T47D (cell line): ENCODE measurements at places on chromosomes 2 and 18.
A peak's percentile ranks its signal among the peaks of the same experiment; 100 is the strongest.

DNA sequence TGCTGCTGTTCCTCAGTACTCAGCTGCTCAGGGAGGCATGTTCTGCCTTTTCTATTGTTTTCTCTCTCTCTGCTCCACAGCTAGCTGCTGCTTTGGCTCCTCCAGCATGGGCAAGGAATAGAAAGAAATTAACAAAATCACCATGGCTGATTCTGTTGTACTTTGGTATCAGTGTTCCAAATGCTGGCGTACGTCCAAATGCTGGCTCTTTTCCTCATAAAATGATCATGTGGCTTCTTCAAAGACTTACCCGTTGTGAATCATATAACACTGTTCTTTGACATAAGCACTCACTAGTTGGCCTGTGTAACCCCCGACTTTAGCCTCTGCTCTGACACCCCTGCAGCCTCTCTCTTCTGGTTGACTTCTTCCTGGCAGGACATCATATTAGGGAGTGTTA is 547.6 kb downstream of the CPS1 start:
- DNase-seq = no peak

DNA sequence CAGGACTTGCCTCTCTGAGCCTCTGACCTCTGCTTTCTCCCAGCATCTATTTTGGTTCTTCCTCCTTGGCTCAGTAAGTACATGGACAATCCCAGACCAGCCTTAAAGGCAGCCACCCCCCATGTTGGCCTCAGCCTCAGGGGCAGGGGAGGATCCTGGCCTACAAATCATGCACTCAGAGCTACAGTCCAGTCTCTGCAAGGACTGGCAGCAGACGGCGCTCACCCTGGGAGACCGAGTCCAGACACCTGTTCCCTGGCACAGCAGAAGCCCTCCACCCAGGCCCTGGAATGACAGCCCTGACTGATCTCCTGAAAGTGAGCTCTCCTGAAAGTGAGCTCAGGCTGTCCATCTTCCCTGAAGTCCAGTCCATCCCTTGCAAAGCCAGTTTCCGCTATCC is 25.7 kb upstream of the PTPN4 start:
- DNase-seq = no peak

DNA sequence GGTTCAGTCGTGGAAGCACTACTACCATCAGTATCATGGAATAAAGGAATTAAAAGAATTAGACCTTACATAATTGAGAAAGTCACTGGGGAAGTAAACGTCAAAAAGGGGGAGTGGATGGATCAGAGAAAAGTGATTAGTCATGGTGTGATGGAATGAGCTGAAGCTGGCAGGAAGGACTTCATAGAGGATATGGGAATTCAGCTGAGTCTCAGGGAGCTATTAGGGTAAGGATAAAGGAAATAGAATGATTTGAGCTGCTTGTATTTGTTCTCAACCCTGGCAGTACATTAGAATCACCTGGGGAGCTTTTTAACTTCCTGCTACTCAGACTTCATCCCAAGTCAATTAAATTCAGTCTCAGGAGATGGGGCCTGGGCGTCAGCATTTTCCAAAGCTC is 53.4 kb upstream of the SETBP1 start:
- DNase-seq = no peak

GRCh38 chr2:63049970-63050333 is 678 bp upstream of the OTX1 start:
- no peak for DNase-seq

DNA sequence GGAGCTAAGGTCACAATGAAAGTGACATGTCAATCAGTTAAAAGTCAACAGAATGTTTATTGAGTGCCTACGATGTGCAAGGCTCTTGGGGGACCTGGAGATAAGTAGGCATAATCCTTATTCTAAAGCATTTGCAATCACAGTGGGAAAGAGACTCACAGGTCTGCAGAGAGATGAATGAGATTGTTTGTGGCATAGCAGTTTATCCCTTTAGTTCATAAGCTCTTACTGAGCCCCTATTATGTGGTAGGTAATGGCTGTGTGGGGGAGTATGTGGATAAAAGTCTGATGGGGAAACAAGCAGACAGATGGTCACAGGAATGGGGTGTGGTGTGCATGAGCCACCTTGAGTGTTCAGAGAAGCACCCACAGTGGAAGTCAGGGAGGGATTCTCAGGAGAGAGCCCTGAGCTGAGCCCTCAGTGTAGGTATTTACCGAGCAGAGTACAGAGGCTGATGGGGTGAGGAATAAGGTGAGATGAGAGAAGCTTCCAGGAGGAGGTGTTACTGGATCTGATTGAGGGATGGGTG is 48.1 kb downstream of the EMILIN2 start:
- DNase-seq = no peak

- no peak for DNase-seq
Observed at GRCh38 chr2:26614216-26615138, 26.7 kb downstream of the CIB4 start.

DNA sequence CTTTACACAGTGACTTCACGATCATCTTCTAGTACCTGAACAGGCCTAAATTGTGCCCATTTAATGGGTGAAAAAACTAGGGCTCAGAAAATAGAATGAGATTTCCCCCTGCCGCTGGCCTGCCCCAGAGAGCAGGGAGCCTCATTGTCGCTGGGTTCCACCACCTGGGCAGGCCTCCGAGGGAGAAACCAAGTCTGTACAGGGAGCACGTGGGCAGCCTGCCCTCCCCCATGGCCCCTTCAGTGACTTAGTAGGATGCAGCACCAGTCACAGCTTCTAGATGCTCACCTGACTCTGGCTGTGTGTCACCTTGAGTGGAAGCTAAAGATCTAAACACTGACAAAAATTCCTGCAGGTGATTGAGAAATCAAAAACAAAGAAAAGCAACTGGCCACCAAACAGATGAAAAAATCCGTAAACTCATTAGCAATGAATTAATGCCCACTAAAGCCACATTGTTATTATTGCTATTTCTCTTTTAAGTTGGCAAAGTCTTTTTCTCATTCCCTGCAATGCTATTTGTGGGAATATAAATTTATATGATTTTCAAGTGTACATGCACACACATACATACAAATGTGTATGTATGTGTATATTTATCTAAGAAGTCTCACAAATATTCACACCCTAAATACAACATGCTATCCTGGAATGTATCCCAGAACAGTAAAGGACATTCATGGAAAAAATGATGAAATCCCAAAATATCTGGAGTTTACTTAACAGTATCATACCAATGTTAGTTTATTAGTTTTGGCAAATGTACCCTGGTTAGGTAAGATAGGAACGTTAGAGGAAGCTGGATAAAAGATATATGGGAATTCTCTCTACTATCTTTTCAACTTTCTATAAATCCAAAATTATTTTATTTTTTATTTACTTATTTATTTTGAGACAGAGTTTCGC is 18.7 kb upstream of the ASPRV1 start:
- DNase-seq = no peak

DNA sequence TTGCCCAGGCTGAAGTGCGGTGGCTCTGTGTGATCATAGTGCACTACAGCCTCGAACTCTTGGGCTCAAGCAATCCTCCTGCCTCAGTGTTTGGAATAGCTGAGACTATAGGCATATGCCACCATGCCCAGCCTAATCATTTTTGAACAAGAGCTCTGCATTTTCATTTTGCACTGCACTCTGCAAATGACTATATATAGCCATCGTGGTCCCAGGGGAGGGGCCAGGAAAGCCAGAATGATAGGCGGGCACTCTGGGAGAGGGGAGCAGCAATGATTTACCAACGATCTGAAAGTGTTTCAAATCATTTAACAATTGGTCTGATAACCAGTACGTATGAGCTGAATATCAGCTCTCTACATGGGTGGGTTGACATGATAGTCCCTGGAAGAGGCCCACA is 22.3 kb upstream of the ST3GAL5 start:
- no peak for DNase-seq

GRCh38 chr2:134462275-134462674 is 208.4 kb downstream of the MGAT5 start:
- DNase-seq = no peak

DNA sequence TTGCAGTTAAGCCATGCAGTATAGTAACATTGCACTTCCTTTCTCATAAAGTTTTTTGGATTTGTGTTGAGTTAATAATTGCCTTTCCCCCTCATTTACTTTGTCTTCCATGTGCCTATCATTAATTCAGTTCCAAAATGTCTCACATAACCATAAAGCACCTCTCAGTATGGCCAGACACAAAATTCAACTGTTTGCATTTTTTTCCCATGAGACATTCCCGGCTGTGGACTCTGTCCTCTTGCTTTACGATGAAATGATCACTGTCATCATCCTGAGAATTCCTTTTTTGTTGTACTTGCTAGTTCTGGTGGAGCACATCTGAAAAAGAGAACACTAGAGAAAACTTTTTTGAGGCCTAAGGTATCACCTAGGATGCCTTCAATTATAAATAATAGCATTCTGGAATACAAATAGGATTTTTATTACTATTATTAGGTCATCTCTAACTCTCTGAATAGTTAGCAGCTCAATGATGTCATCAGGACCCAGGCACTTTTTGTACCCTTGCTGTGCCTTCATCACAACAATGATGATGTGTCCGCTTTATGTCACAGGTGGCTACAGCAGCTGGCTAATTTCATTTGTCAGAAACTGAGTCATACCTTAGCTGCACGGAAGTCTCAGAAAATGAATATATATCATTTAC is 8.5 kb upstream of the ATP8B1 start:
- no peak for DNase-seq

DNA sequence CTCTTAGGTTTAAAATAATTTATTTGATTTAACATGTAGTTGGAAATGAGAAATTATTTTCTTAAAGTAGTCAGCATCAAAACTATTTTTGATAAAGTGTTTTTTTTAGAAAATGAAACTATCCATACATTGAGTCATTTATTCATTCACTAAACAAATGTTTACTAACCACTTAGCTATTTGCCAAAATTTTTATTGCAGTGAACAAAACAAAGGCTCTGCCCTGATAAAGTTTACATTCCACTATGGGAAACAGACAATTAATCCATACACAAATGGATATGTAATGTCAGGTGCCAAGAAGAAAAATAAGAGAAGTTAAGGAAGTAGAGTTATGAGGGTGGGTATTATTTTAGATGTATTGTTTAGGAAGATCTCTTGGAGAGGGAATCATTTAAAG is 19.1 kb upstream of the CCDC178 start:
- no peak for DNase-seq

- no peak for DNase-seq
Observed at GRCh38 chr2:207399301-207399700, 130.5 kb upstream of the CREB1 start.

DNA sequence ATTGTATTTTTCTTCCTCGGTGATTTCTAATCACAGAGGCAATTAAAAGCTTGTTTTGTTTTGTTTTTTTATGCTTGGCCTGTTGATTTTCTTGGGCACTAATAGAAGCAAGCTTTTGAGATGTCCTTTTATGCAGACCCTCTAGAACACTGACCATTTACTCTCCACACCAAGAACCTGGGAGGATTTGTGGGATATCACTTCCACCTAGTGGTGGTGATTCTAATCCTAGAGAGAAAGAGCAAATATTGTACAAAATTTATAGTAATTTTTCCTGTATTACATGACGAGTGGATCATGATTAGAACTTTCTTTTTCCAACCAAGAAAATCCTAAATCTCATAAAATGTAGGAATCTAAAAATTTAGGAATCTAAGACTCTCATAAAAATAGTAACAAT is 23.4 kb downstream of the NEMP2 start:
- peak; percentile 45 for DNase-seq

GRCh38 chr2:9169349-9170107 is 37.1 kb upstream of the ASAP2 start:
- no peak for DNase-seq

- DNase-seq = no peak
Observed at GRCh38 chr2:55926246-55926645, 2.7 kb upstream of the EFEMP1 start.

GRCh38 chr2:33320573-33320972 is 155.9 kb upstream of the RASGRP3 start:
- no peak for DNase-seq

- no peak for DNase-seq
Observed at GRCh38 chr2:64876137-64876647, 113.0 kb upstream of the SLC1A4 start.

GRCh38 chr2:219644801-219645480 is 17.5 kb downstream of the SLC4A3 start:
- DNase-seq = no peak

DNA sequence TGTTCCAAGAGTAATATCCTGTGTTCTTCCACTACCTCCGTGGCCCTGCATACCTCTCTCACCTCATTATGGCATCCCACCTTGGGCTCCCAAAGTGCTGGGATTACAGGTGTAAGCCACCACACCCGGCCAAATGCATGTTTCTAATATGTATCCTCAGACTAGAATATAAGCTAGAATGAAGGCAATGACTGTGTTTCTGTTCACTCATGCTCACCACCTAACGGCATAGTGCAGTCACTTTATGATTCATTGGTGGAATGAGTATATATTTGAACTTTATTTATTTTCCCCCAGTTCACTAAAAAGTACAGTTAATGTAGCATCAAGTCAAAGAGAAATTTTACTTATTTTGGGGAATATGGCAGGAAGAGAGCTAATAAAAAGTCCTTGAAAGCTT is 11.3 kb downstream of the PIGN start:
- DNase-seq = no peak

- DNase-seq = no peak
Observed at GRCh38 chr2:220880623-220881596, 691.2 kb downstream of the EPHA4 start.

GRCh38 chr2:183759033-183759432 is 634.8 kb downstream of the NUP35 start:
- DNase-seq = no peak

- no peak for DNase-seq
Observed at GRCh38 chr18:57659460-57660102, 37.9 kb upstream of the NARS1 start.

- peak; percentile 65 for DNase-seq
Observed at GRCh38 chr18:31610286-31611205, 18.9 kb downstream of the TTR start.

GRCh38 chr2:181723731-181724130 is 43.4 kb upstream of the NEUROD1 start:
- DNase-seq = no peak

GRCh38 chr18:433298-433697 is 67.2 kb downstream of the COLEC12 start:
- DNase-seq = no peak

DNA sequence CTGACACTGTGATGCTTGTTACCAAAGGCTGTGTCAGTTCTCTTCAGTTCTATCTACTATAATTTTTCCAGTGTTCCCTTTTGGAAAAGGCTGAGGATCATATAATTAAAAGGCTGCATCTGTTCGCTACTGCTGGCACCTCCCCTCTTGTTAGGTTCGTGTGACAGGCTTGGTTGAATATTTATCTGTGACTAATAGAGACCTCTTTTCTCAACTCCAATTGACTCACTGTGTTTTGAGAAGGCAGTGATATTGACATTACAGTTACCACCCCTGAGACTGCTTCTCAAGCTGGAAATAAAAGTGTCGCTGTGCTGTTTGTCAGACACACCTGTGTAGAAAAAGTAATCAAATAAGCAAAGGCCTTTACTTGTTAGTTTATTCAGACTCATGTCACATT is 205.5 kb upstream of the KCNH7 start:
- no peak for DNase-seq

- DNase-seq = peak; percentile 67
Observed at GRCh38 chr2:228048838-228049490, 132.5 kb downstream of the SPHKAP start.

GRCh38 chr2:8505311-8505920 is 176.4 kb upstream of the ID2 start:
- DNase-seq = no peak
